Activated CD4-positive, alpha-beta T cell treated with anti-CD3 and anti-CD28 coated beads, Interleukin-2, amount 10 ng/mL, durations not matched to agents 24 days and 14 days (primary cell): ENCODE measurements at places on chromosomes 7 and 10. TPM values are rescaled to one million over a fixed set of nuclear protein-coding genes. Genes with fewer than 3 reads are reported as not detected.

UCMA gene
- not detected in 2 replicates for total RNA-seq

PAOX gene
- 9.3 and 9.4 TPM in 2 replicates for total RNA-seq

CCL24 gene
- total RNA-seq, result not detected in 2 replicates

CCDC6 gene
- total RNA-seq, result 83.2 and 85.1 TPM in 2 replicates

PARD3 gene
- 2.3 and 2.9 TPM in 2 replicates for total RNA-seq

CAMK2B gene
- total RNA-seq, result 1.3 and 1.6 TPM in 2 replicates

ANKRD30A gene
- not detected in 2 replicates for total RNA-seq

KLLN gene
- 0.54 and 1.0 TPM in 2 replicates for total RNA-seq

TMEM254 gene
- 13.1 and 14.8 TPM in 2 replicates for total RNA-seq

WNT8B gene
- total RNA-seq, result 0.16 and 0.43 TPM in 2 replicates

C7orf33 gene
- not detected in 2 replicates for total RNA-seq

CYP2C8 gene
- 0.12 TPM in 1 of 2 replicates, not detected in the other for total RNA-seq

AGAP5 gene
- total RNA-seq, result 10.1 and 13.9 TPM in 2 replicates

ELFN1 gene
- not detected in 2 replicates for total RNA-seq
